NCI-H1694 treated with DMSO at 0.1 percent for 48 hours (cell line): ENCODE measurements at places on chromosomes 2 and 18.

DNA sequence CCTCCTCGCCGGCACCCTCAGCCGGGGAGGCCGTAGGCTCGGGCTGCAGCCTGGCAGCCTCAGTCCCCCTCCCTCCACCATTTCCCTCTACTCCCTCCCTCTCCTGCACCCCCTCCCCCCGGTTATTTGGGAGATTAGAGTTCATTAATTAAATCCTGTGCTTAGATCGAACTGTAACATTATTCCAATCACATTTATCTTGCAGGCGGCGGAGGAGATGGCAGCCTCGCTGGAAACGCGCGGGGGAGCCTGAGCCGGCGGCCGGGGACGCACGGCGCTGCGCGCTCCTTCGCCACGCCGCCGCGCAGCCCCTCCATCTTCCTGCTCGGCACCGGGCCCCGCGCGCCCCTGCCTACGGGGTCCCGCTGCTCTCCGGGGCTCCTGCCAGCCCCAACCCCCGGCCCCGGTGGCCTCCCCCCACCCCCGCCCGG lies at the start of gene ST8SIA3:
Gene ST8SIA3 (plus strand): TSS at position 287 of the 431 bp plus-strand sequence. CDS start 290 bp downstream, outside the sequence.
- peak; percentile 39 for DNase-seq

DNA sequence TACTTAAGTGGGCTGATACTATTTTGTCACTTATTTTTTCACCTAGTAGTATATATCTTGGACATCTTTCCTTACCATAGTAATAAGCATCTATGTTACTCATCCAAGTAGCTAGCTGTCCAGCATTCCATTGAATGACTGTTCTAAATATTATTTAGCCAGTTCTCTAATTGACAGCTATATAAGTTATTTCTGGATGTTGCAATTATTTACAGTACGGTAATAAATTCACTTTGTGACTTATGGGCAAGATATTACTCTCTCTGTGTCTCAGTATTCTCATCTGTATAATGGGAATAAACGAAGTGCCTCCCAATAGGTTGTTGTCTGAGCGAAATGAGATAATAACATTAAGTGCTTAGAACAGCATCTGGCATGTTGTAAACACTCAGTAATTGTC lies 46.6 kb upstream of the AGAP1 start:
- DNase-seq = no peak

- DNase-seq = no peak
Measured at GRCh38 chr18:76528477-76529432, 33.7 kb upstream of the ZNF516 start.

- DNase-seq = no peak
Measured at GRCh38 chr2:231917280-231918066, 8.7 kb downstream of the NPPC start.

- no peak for DNase-seq
Measured at GRCh38 chr2:111100765-111101162, 19.9 kb upstream of the BCL2L11 start.
